ENCODE measurements at places on chromosomes 11 and 22.

DNA sequence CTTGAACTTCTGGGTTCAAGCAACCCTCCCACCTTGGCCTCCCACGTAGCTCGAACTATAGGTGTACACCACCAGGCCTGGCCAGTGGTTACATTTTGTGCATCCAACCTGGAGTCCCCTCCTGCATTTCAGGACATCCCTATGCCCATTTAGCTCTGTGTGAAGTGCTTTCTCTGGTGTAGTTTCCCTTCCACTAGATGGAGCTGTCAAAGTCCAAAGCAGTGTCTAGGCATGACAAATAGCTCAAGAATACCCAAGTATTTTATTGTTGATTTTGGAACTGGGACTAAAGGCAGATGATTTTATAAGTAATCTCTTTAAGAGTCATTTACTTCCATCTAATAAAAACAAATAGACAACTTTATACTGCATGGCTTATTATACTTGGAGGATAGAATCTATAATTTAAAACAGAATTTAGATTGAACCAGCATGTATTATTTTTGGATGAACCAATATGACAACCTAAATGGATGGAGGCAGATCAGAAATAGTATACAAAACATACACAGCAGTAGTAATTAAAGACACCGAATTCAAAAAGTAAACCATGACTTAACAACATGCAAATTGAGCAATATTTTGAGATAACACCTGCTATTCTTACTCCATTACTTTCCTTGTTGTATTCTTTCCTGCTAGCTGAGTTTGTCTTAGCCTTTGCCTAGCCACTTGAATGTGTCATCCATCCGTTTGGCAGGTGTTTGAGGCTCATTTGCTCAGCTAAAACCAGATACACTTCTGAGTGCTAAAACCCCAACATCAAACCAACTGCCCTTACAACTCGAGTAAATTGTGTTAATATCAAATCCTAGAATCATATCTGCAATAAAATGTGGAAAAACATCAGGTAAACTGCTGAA is 37.7 kb downstream of the EIF4ENIF1 start:
- DNase-seq = peak; percentile 65

DNA sequence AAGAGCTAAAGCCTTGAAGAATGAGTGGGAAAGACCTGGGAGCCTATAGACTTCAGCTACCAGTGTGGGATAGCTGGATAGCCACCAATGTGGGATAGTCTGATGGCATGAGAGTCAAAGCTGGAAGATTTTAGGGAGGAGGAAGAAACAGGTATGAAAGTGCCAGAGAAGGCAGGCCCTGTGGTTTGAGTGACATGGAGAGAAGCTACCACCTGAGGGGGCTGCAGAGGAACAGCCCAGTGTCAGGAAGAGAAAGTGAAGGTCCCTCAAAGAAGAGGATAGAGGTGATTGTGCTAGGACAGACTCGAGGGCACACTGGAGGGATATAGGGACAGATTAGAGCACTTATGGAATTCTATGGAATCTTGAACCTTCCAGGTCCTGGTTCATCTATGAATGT is 23.1 kb upstream of the PAX6 start:
- no peak for DNase-seq

- DNase-seq = peak; percentile 16
Measured at GRCh38 chr11:28673691-28674432, 565.7 kb downstream of the METTL15 start.

DNA sequence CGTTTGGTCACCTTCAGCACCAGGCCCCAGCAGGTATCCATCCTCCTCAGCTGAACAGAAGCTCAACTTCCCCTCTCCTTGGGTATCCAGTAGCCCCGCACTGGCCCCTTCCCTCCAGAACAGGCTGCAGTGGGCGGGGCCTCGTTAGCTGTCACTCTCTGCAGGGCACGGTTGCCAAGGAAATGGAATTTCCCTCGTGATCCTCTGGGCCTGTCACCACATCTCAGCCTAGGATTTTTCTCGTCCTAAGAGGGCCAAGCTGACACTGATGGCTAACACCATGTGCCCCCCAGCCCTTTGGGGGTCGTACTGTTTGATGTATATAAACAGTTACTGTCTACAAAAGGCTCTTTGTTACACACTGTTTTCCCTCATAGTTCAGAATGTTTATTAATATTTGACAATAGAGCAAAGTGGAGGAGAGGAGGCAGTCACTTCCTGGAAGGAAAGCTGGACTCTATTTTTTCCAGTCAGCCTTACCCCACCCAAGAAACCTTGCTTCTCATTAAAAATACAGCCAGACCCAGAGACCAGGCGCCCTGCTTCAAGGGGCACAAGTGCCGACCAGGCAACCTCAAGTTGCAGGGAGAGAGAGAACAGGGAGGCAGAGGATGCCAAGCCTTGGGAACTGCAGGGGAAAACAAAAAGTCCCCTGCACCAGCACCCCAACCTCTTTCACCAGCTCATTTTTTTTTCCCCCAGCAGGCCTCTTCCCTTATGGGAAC is 44.5 kb downstream of the FEZ1 start:
- peak; percentile 79 for DNase-seq

- DNase-seq = no peak
Measured at GRCh38 chr11:96207459-96208449, 135.2 kb downstream of the MAML2 start.

DNA sequence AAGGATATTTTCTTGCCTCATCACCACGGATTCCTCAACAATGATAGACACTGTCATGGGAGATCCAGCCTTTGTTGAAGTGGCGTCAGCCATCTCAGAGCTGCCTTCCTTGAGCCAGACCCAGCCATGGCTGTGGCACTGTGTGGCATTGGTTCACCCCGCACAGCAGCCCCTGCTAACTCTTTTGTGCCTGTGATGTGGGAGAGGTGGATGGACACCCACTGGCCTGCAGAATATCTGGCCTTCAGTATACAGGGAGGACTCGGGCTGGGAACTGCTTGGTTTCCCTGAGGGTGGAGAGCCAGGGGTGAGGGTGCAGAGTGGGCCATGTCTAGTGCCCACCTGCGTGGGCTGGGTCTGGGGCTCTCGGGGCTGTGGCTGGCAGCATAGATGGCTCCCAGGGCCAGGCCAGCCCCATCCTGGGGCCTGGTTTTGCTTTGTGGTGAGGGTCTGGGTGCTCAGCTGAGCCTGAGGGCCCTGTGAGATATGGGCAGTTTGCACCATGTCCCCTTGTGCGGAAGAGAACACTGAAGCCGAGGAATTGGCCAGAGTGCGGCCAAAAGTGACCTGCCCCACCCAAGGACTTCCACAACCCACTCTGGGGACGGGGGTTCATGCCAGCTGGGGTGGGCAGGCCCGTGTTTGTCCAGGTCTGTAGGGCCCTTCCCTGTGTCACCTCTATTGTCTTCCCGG is 6.1 kb downstream of the CLDN5 start:
- no peak for DNase-seq
